ENCODE measurements at places on chromosomes 7 and 10.

DNA sequence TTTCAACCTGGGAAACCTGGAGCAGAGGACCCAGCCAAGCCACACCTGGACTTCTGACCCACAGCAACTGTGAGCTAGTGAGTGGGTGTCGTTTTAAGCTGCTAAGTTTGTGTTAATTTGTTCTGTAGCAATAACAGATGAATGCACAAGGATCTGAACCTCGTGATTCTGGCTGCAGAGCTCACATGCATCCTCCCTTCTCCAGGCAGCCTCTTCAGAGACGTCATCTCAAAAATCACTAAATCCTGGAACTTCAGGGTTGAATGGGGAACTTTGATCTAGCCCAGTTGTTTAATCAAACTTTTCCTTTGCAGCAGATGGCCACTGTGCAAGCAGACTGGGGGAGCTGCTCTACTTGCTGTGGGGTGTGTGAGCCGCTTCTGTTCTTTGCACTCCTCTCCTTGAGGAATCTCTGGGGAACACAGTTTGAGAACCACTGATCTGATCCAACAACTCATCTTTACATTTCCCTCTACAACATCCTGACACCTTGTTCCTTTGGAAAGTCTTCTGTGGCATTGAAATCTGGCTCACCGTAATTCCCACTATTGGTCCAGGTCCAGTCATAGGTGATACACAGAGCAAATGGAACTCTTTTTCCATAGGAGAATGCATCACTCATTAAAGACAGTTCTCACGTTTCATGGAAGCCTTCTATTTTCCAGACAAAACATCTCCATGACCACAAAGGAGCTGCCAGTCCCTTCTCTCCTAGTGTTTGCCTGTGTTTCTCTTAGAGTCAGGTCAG is 90.3 kb downstream of the CHN2 start:
- DNase-seq = no peak

DNA sequence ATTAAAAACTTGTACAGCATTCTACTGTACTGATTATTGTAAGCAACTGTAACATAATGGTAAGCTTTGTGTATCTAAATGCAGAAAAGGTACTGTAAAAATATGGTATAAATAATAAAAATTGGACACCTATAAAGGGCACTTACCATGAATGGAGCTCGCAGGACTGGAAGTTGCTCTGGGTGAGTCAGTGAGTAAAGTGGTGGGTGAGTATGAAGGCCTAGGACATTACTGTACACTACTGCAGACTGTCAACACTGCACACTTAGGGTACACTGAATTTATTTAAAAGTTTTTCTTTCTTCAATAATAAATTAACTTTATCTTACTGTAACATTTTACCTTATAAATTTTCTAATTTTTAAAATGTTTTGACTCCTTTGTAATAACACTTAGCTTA is 118.6 kb upstream of the ASAH2 start:
- no peak for DNase-seq

DNA sequence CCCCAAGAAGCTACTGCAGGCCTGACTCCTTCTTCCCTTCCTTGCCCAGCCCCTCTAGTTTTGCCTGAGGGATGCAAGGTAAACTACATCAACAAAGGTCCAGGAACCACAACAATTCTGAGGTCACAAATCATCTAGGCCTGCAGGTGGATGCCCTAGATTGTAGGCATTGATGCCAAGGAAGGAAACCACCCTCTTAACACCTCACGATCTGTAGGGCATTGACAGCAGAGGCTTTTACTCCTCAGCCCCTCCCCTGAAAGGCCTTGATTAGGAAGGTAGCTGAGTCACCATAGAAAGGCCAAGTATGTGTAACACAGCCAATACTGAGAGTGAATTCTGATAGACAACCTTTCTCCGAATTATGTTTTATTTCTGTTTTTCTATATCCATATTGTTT is 46.7 kb upstream of the FAM3C start:
- DNase-seq = no peak

GRCh38 chr10:97684866-97685394 is 2.1 kb downstream of the AVPI1 start:
- no peak for DNase-seq

DNA sequence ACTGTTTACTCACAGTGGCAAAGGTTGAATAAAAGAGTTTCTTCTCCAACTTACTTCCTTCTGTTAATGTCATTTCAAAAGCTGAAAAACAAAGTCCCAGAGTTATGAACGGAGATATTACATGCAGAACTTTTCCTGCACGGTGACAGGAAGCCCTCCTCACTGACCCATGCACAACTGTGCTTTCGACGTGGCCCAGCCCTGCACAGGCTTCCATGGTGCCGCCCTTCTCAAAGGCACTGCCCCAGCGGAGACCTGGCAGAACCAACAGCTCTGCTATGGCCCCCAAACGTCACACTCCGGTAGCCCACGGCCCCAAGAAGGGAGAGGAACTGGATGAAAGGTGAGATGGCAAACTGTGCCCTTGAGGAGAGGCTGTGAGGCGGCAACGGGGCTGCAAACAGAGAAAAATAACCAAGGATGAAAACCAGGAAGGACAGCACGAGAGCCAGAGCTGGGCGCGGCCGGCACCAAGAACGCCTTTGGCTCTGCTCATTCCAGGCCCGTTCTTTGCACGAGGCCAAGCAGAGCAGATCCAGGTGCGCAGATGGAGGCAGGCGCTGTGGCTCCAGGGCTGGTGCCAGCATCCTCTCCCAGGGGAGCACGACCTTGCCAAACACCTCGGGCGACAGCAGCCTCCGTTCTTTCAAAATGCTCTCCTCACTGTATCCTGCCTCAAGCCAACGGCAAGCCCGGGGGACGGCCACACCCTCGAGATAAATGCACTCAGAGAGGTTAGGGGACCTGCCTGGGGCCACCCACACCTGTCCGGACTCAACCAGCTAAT is 7.0 kb upstream of the FUOM start:
- no peak for DNase-seq

GRCh38 chr7:31052841-31053601 is 913 bp downstream of the ADCYAP1R1 start:
- no peak for DNase-seq

- no peak for DNase-seq
Measured at GRCh38 chr10:60944910-60945297, 919 bp upstream of the RHOBTB1 start.

DNA sequence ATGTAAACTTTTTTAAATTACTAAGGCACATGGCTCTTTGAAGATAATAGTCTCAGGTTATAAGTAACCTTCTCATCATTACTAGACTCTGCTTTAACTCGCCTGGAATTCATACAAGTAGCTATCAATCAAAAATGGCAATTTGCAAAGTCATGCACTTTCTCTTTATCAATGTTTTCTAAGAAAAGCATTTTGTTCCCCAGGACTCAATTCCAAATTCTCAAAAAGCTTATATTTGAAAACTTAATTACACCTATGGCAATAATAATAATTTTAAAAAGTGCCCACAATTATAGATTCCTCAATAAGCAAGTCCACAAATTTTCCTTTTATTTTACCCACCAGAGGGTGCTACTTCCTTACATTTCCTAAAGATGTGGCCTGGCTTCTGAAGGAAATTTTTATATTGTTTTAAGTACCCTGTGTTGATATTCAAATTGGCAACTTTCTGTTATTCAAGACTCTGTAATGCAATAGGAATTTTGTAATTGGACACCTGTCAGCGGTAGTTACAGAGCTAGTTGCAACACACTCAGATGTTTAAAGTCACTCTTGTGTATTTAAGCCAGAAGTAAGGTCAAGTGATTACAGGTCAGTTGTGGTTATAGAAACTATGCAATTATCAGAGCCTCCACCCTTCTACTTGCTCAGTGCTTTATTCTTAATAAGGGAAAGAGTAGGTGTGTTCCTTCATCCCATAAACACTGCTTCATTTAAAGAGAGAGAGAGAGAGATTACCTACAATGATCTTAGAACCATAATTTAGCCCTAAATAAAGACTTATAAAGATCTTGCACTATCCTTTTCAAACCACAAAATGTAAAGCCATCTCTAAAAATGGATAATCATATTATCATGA is 47.1 kb upstream of the HYAL4 start:
- DNase-seq = no peak

DNA sequence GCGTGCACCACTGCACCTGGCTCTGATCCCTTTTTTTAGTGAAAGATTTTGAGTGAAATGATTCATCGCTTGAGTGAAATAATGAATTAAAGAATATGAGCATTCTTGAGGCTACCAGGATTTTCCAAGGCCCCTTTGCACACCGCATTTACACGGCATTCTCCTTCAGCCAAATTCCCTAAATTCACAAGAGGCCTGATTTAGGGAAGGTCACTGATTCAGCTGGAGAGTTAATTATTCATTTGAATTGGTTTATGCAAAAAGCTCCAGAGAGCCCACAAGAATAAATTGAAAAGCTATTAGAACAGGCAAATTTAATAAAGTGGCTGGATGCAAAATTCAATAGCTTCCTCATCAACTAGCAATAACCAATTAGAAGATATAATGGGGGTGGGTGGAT is 46.5 kb downstream of the LEP start:
- no peak for DNase-seq

DNA sequence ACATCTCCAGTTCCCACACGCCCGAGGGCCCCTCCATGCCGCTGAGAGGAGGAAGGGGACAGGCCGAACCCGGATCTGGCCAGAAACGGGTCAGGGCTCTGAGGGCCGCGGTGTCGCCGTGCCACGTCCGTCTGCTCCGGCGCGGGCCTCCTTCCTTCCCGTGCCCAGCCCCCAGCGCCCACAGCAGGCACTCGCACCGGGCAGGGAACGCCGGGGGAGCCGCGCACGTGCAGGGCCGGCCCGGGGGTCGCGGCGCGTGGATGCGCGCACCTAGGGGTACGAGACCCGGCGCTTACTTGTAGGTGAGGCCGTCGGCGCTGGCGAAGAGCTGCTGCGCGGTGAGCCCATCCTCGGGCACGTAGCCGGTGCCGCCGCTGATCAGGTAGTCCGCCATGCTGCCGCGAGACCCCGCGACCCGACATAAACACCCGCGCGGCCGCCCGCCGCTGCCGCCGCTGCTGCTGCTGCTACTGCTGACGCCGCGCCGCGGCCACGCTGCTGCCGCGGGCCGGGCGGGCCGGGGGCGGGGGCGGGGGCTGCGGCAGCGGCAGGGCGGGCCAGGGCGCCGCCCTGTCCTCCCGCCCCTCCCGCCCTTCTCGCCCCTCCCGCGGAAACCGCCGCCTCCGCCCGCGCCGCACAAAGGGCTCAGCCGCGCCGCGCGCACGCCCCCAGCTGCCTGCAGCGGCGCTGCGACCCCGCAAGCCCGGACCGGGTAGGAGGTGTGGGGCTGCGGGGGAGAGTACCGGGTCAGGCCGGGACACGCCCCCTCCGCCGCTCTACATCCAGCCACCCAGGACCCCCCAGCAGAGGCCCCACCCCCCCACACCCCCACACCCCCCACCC is 4.1 kb downstream of the IMPDH1 start:
- no peak for DNase-seq

DNA sequence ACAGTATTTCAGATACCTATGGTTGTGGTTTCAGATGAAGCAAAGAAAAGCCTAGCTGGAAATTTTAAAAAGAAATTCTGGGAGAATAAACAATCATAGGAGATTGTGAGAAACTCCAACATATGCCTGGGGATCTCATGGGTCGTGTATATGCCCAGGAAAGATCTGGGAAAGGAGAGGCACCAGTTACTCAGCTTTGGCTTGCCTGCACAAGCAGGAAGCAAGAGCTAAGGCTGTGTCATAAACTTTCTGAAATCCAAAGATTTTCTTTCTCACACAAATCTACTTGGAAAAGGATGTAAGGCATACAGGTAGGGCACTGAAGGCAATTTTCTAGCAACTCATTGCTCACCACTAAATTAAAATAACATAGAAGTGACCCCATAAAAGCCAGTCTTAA is 373.6 kb downstream of the CDC14C start:
- no peak for DNase-seq

DNA sequence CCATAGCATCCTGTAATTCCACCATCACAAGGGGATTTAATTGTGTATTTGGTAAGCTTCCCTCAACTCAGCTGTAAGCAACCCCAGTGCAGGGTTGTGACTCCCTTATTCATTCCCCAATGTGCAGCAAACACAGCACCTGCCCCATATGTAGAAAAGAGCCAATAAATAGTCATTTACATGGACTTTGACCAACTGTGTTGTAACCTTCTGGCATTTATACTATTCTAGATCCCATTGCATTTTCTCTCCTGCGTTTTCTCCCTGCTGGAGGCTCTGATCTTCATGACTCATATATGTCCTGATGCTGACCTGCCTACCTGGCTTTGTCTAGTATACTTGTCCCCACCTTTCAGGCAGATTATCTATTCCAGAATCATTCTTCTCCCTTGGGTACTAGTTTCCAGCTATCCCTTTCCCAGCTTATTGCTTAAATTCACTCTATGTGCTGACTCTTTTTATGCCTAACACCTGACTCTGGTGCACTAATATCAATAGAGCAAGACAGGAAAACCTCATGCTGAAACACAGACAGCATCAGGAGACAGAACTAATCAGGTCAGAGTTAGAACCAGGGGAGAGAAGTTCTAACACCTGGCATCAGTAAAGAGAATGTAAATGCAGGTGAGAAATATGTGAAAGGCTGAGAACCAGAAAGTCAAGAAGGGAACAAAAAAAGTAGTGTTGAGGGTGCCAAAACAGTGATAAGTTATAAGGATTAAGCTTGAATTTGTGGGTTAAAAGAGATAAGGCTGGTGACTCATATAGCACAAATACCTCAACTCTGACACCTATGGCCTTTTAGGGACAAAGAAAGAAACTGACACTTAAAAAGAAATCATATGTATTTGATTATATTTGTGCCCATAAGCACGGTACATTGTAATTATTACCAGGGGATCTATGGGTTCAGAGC is 402.7 kb downstream of the IPMK start:
- DNase-seq = no peak

GRCh38 chr10:63099734-63100133 is 33.4 kb upstream of the NRBF2 start:
- DNase-seq = no peak

DNA sequence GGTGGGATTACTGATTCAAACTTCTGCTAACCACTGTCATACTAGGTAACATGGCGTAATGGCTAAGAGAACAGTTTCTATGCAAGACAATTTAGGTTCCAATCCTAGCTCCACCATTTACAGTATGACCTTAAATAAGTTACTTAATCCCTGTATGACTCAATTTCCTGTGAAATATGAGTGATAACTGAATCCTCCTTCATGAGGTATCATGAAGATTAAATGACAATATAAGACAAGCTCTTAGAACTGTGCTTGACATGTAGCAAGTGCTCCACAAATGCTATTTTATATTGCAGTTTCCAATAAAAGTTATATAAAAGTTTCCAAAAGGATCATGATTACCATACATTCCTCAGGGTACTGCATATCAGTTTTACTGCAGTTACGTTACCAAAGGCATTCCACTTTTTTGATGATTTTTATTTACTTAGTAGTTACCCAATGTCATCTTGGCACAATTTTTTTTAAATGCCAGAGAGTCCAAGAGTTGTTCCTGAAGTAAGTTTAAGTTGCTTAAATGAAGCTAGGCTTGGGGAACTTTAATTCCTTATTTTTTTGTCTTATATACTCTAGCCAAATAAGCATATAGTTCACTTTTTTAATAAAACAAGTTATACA is 7.1 kb downstream of the DOCK4 start:
- DNase-seq = no peak

DNA sequence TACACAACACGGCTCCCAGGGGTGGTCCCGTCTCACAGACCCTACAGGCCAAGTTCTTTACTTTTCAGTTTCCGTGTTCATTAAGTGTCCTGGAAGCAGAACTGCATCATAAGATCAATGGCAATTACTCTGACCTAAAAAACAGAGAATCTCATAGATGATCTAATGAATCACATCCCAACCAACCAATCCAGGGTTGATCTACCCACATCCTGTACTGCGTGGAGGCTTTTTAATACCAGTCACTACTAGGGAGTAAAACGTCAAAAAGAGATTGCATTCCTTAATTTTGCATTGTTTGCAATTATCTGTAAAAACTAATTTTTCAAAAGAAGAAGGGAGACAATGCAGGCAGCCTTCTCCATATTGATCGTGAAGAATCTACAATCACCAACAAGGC is 72.6 kb downstream of the PARD3 start:
- DNase-seq = no peak

All from cortex of kidney (tissue), 1 donor.